Activated CD4-positive, CD25-positive, alpha-beta regulatory T cell treated with anti-CD3 and anti-CD28 coated beads, Interleukin-2, amount 50 U/mL, for 16 hours (primary cell): ENCODE measurements at places on chromosomes 2 and 18.

DNA sequence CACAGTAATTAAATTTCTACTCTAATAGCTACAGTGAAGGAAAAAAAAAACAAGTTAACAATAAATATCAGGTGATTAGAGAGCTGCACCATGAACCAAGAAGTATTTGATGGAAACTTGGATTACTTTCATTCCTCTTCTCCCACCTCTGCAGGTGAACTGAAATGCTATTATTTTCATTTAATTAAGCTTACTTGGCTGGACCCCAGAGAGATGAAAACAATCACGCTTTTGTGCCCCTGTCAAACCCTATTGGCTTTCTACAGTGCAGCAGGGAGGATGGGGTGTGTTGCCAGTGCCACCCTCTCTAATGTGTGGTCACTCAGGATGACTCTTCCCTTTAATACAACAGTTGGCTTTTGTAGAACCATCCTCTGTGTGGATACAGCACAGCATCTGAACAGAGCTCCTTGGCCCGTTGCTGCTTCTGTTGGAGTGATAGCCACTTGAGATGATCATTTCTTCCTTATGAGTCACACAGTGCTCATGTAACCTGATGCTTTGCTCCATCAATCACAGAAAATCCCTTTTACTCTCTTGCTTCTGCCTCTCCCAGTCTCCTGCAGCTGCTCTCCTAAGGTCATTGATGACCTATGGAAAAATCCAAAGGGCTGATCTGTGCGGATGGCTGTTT, 5.5 kb upstream of the ARL4C start:
- no peak for DNase-seq

GRCh38 chr2:9247786-9248185, 41.2 kb downstream of the ASAP2 start:
- no peak for DNase-seq

GRCh38 chr18:24485681-24486080, 25.2 kb downstream of the HRH4 start:
- no peak for DNase-seq

DNA sequence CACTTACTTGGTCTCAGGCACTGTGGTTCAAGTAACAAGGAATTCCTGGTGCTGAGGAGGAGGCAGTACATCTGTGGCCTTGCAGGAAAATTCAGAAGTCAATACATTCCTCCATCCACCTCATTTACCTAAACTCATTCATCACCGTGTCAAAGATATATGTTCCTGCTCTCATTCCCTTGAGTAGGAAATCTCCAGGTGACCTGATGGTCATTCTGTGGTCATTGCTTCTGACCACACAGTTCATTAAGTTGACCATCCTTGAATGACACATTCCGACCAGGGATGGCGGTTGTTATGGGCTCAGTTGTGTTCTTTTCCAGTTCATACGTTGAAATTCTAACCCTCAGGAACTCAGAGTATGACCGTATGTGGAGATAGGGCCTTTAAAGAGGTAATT, 2.1 kb upstream of the STK17B start:
- DNase-seq: no peak

GRCh38 chr2:69054431-69054830, 41.5 kb downstream of the ANTXR1 start:
- no peak for DNase-seq

DNA sequence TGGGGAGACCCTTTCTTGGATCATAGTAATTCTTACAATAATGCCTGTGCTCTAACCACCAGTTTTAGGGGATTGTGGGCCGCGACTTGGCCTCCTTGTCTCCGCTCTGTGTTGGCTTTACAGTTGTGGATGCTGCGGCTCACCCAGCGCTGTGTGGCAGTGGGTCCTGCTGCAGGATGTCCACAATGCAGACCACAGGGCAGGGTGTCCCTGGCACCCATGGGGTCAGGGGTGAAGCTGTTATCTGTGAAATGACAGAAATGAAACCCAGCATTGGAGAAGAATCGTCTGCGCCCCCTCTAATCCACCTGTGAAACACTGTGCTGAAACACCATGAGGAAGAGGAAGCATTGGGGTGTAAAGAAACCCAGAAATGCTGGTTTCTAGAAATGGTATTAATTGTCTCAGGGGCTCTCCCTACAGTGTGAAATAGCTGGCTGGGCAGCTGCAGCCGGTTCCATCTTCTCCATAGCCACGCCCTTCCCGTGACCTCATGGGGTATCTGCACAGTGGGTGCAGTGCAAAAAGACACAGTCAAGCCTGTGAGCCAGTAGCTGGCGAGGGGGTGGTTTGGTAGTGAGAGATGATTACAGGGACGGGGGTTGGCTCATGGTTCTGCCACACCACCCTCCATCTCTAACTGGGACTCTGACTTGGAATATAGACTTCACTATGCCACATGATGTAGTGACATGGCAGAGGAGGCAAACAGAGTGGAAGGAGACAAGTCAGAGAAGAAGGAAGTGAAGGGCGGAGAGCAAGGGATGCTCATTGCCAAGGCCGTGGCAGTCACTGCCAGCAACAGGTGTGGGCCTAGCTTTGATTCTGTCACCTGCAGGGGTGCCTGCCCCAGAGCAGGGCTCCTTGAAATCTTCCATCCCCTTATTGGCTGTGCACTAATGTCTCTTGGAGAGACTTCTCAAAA, 16.2 kb downstream of the INPP4A start:
- peak; percentile 48 for DNase-seq

- DNase-seq: no peak
These were observed 36.2 kb upstream of the CCBE1 start for GRCh38 chr18:59733421-59733820.

DNA sequence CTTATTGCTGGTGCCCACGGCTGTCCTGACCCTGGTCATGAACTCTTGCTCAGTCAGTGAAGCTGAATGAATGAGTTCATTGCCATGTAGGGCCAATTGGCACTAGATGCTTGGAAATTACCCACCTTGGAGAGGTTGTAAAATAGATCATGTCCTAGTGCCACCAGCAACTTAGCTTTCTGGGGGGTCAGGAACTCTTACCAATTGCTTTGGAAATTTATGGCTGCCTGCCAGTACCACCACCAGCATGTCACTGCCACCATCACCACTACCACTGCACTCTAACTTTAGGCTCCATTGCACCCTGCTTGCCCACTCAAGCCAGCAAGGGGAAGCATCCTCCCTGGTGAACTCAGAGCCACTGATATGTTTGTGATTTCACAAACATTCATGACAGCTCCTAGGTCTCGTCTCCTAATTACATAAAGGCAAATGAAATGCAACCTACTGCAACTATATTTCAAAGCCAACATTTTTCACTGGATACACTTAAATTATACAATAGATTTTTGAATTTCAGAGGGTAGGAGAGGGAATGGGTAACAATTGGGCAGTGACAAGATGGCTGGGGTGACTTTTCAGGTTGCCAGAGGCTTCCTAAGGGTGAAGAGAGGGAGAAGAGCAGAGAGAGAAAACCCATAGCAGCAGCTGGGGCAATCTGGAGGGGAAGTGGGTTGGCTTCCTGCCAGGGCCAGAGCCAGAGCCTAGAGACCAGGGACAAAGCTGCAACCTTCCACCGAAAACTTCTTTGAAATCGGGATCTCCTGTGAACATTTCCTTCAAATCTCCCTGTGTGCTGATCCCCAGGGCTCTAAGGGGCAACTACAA, 3.5 kb upstream of the EMILIN1 start:
- no peak for DNase-seq

DNA sequence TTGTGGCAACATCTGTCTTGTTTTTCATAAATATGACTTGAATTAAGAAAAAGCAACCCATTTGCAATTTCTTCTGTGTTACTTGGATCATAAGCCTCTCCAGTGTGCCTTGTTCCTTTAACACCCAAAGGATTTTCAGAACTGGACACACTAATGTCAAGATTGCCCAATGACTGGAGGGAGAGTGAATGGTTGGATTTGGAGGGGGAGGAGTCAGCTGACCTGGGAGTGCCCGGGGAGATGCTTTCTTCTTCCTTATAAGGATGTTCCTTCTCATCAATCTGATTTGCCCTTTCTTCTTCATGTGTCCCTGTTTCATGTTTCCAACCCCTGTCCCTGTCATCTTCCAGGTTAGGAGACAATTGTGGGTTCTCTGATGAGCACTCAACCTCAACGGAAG, 48.8 kb downstream of the ALPK2 start:
- no peak for DNase-seq

DNA sequence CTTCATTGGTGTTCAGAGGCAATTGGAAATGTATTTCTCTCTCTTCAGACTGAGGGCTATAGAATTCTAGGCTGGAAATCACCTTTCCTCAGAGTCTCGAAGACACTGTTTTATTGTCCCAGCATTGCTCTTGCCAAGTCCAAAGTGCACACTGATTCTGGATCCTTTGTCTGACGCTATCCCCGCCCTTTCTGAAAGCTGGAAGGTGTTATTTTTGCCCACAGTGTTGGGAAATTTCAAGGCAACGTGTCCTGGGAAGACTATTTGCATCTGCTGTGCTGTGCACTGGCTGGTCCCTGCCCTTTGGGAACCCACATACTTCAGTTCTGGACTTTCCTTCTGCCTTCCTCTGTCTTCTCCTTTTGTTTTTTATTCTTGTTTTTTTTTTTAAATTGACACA, 190.8 kb downstream of the SH3BP4 start:
- no peak for DNase-seq

- no peak for DNase-seq
These were observed 99.0 kb upstream of the CHAC2 start for GRCh38 chr2:53668624-53669026.

DNA sequence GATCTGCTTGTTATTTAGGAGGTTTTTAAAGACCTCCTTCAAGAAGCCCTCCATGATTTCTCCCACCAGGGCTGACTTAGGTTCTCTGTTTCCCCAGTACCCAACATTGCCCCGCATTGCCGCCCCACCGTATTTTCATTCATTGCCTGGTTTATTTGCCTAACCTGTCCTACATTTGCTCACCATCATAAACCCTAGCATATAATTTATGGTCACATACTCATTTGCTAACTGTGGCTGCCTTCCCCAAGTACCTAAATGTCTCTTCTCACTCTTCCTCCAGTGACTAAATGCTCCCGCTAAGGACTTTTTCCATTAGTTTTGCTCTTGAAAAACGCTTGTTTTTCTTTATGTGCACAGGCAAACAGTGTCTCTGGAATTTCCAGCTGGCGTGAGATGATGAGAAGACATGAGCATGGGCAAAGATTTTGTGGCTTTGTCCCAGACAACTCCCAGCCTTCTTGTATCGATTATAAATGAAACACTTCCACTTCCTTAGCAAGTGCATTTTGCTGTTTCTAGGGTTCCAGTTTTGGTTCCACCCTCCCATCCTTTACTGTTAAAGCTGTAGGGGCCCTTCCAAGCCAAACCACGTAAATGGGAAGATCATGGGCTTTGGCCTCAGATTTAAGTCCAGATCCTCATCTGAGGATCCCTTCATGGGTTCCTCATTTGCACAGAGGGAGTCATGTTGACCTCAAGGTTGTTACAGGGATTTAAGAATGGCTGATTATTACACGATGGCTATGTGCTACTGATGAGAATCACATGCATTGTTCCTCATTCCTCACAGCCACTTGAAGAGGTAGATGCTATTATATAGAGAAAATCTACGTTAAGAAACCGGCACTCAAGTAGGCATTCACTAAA, 21.0 kb upstream of the ARMC9 start:
- DNase-seq: no peak

DNA sequence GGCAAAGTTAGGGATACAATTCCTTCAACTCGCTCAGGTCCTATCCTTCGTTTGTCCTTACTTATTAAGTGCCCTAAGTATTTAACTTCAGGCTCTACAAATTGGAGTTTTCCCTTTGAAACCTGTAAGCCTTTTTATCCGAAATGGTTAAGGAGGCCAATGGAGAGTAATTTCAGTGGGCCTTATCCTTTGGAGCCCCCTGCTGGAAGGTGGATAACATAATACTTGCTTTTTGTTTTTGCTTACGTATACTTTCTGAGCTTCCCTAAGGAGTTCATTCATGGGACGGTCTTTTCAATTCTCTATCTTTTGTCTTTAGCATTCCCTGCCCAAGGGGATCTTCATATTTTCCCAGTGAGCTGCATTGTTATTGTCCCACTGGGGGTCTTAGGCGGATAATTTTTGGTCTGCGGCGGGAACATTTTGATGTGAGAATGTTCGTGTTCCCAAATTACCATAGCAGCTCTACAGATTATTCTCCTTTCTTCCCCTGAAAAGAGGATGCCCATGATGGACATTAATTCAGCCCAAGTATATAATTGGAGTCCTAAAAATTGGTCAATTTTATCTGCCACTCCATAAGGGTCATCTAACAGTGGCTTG, 34.4 kb upstream of the TRAPPC8 start:
- DNase-seq: no peak

DNA sequence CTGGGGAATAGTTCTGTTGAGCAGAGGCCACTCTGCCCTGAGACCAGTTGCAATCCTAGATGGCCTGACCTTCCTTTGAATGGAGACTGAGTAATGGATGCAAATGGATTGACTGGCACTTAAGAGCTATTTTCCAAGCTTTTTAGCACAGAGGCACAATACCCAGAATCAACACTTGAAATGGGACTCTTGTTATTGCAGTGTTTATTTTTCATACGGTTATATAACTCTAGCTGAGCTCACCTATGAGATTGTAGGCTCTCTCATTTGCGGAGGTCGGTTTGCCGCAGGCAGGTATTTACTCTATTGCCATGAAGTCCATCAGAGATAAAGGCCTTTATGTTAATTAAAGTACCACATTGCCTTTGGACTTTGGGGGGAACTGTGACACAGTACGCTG, 422.3 kb upstream of the CELF4 start:
- no peak for DNase-seq

- DNase-seq: no peak
These were observed 110.0 kb downstream of the TMEM247 start for GRCh38 chr2:46589356-46589755.

- no peak for DNase-seq
These were observed 7.9 kb downstream of the REV1 start for GRCh38 chr2:99481941-99482340.

GRCh38 chr2:218806346-218806978, 24.5 kb downstream of the CYP27A1 start:
- DNase-seq: no peak

GRCh38 chr2:232335859-232336215, 42.7 kb upstream of the ALPP start:
- DNase-seq: no peak

DNA sequence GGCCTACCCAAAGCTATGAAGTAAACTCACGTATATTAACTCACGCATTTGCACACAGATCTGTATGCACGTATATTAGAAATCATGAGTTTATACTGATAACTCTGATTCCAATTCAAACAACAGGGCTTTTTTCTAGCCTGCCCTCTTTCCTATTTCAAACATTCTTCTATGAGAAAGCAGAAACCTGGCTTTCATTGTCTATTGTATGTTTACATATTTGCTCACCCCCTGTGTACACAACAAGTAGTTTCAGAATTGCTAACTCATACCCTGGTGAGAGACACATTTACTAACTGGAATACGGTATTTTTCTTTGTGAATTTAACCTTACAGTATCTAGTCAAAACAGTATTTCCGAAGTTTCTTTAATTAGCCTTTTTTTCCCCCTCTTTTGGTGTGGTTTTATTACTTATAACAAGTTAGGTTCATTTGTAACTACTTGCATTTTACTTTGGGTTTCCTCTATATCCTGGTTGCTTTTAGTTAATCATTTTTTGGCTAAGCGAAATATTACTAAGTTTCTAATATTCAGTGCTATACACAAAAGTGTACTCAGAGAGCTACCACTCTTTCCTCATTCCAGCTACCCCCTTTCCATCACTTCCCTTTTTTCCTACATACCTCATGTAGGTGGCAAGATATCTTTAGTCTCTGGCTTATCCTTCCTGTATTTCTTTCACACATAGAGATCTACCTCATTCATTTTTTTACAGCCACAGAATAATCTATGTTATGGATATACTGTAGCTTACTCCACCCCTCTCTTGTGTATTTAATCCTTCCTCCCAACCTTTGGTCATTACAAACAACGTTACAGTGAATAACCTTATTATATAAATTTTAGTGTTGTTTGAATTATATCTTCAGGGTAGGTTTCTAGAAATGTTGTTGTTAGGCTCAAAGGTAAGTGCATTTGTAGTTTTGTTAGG, 112.7 kb upstream of the BCL2L11 start:
- no peak for DNase-seq
